Kasumi-1 (cell line): ENCODE measurements at places on chromosomes 13 and 19.

GRCh38 chr13:20823071-20823470 lies 49.3 kb upstream of the EEF1AKMT1 start:
- no peak for DNase-seq

GRCh38 chr13:45306966-45307365 lies 34.0 kb downstream of the TPT1 start:
- DNase-seq: no peak

- no peak for DNase-seq
Observed at GRCh38 chr13:21086929-21087328, 25.5 kb upstream of the LATS2 start.

DNA sequence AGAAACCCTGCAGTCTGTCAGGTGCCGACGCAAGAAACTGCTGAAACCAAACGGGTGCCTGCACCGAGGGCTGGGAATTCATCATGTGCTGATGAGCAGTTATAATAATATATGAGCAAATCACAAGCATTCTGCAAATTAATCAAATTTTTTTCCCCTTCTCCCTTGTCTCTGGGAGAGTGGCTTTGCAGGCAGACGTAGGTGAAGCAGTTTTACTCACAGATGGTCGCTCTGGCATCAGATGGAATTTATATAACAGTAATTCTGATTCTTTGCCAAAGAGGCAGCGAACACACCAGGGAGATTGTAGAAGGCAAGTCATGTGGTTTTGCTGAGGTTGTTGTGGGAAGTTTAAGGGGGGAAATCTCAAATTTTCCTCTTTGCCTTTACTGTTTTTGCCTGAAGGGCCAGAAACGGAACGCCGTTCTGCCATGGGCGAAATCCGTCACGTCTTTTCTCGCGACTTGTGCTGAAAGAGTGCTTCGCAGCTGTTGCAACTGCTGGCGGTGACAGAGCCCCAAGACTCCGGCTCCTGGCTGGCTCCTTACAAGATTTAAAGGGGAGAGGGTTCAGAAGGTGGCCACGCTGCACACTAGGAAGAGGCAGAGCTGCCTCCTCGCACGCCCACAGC lies 320.1 kb downstream of the ZNF536 start:
- no peak for DNase-seq

- no peak for DNase-seq
Observed at GRCh38 chr19:41479757-41480191, 36.8 kb downstream of the ERICH4 start.

- DNase-seq: no peak
Observed at GRCh38 chr13:114021464-114022308, 47.8 kb upstream of the C13orf46 start.

DNA sequence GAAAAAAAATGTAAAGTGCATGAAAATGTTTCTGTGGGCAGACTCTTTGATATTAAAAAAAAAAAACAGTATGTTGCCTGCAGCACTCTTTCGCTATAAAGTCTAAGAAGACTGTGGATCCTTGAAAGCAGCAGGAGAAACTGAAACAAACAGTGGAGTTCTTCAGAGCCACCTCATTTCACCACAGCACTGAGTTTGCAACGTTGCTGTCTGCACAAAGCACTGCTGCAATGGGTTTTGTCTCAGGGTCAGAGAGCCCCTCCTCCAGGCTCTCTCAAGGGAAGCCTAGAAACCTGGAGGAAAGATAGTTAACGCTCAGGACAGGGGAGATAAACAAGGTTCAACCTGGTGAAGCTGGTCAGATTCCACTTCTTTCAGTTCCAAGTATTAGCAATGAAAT lies 248.7 kb downstream of the EFNB2 start:
- no peak for DNase-seq

DNA sequence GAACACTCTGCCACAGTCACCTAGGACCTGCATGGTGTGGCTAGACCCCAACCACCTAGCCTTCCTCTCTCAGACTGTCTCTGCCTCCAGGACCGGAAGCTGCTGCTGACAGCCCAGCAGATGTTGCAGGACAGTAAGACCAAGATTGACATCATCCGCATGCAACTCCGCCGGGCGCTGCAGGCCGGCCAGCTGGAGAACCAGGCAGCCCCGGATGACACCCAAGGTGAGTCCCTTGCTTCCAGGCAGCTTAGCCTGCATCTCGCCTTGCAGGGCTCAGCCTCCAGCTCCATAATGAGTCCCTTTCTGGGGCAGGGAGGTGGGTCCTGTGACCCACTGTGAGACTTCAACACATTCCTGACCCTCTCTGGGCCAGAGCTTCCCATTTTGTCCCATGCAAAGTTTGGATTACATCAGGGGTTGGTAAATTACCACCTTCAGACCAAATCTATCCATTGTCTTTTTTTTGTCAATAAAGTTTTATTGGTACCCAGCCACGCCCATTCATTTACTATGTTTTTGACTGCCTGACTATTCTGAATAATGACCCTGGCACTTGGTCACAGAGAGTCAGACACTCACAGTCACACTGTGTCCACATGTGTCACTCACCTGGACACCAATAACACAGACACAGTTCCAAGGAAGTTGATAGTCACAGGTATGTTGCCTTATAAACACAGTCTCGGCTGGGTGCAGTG lies 13.4 kb downstream of the PKN1 start:
- DNase-seq: no peak
